Tongue (tissue), 3 donors: ENCODE measurements at places on chromosomes 7 and 10.

- no peak for DNase-seq
Observed at GRCh38 chr7:127447326-127447945, 54.9 kb upstream of the ZNF800 start.

GRCh38 chr10:73802276-73802991 is 9.0 kb downstream of the NDST2 start:
- DNase-seq = no peak

GRCh38 chr7:121853307-121853706 is 19.7 kb upstream of the PTPRZ1 start:
- DNase-seq = no peak

GRCh38 chr10:16663444-16663843 is 141.8 kb upstream of the C1QL3 start:
- no peak for DNase-seq

GRCh38 chr10:77643795-77644468 is 6.3 kb upstream of the KCNMA1 start:
- DNase-seq = peak; percentile 65

GRCh38 chr10:32417911-32418547 is 27.9 kb upstream of the CCDC7 start:
- DNase-seq = peak; percentile 95

DNA sequence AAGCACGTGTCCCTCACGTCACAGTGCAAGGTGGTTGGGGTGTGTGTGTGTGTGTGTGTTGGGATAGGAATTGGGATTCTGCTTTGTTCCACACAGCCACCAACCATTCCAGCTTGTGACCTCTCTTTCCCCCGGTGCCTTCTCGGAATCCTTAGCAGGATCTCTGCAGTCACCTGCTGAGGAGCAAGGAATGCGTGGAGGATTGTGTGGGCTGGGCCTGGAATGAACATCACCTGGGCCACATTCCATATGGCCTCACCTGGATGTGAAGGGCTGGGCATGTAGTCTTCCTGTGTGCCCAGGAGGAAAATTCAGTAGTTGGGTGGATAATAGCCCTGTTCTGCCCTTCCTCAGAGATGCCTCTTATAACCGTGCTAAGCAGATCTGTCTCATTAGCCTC is 113.8 kb downstream of the CHN2 start:
- DNase-seq = no peak

DNA sequence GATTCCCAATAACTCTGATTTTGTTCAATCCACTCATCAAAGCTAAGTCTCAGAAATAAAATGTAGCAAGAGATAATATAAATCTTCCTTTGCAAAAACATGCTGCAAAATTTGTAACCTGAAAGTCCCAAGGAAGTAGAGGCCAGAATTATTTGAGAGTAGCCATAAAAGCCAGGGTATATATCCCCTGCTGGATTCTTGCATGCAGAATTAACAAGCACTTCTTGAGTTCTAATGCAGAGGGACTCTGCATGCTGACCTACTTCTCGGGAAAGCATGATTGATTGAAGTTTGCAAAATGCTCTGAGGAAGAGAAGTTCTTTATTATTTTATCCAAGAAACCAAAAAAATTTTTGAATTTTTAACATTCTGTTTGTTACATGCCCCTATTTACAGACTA is 121.6 kb downstream of the THSD7A start:
- DNase-seq = no peak

- DNase-seq = peak; percentile 64
Observed at GRCh38 chr7:101308245-101309085, 13.1 kb downstream of the IFT22 start.

GRCh38 chr10:28587970-28588290 is 55.0 kb downstream of the WAC start:
- peak; percentile 34 for DNase-seq

DNA sequence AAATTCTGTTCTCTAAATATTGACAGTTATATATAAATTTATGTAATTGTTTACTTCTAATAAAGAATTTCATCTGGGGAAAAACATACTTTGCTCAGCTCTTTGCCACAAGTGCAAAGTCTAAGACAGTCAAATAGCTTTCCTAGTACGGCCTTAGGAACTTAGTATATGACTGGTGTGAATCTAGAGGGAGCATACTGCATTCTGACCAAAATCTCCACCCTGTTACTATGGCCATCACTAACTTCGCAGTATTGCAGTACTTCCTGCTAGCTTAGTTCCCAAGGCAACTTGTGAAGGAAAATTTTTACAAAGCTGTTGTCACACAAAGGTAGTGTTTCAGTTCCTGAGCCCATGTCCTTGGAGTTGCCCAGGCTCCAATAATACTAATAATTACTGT is 181.5 kb downstream of the CFTR start:
- DNase-seq = no peak

- no peak for DNase-seq
Observed at GRCh38 chr7:139871820-139872219, 42.8 kb downstream of the TBXAS1 start.

DNA sequence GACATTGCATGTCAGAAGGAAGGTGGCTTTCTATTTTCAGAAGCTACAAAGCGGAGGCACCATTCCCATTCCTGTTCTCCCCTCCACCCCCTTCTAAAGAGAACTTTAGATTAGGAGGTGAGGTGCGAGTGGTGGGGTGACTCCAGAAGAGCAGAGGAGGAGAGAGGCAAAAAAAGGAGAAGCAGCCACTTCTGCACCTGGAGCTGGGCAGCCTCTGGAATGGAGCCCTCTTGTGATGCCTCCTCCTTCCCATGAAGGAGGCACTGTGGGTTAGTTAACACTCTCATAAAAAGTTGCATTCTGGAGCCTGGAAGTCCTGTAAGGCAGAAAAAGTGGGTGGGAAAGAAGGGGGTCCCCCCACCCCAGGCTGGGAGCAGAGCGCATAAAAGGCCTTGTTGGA is 4.8 kb downstream of the PTF1A start:
- no peak for DNase-seq

DNA sequence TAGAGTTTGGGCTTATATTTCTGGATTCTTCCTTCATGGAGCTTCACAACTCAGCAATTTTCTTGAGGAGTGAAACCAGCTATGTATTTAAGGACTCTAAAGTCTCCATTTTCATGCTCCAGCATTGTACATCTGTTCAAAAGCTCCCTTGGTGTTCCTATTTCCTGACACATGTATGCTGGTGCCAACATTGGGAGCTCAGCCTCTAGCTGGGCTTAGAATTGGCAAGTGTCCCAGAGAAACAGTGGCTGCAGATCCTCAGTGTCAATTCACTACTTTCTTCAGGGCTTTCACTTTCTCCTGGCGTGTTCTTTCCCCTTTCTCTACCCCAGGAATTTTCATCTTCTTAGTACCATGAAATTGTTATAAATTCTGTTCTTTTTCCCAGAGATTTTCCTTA is 103.1 kb downstream of the ZNF467 start:
- DNase-seq = peak; percentile 95

- no peak for DNase-seq
Observed at GRCh38 chr7:38411404-38411803, 138.0 kb upstream of the TARP start.

GRCh38 chr10:21675157-21675796 is 141.2 kb downstream of the MLLT10 start:
- DNase-seq = peak; percentile 25

DNA sequence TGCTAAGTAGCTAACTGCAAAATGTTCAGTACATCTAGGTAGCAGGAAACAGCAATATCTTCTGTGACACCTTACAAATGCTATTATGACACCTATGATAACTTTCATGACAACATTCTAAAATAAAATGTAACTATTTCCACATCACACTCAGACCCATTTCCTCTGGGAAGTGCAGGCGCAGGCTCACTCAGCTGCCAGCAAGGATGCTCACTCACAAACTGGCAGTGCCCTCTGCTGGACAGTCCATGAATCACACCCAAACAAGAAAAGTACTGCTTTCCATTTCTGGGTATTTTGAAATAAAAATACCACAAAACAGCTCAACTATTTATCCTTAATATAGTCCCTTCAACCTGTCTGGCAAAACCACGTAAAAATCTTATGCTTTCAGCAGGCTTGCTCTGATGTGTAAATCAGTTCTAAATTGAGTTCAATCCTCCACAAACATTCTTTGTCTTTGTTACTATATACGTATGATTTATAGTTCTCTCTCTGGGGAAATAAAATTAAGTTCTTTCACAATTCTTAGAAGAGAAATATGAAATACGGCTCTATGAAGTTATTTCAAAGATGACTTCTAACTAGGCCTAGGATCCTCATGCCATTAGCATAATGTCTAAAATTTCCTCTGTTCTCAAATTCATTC is 176.6 kb downstream of the PARD3 start:
- DNase-seq = peak; percentile 93

DNA sequence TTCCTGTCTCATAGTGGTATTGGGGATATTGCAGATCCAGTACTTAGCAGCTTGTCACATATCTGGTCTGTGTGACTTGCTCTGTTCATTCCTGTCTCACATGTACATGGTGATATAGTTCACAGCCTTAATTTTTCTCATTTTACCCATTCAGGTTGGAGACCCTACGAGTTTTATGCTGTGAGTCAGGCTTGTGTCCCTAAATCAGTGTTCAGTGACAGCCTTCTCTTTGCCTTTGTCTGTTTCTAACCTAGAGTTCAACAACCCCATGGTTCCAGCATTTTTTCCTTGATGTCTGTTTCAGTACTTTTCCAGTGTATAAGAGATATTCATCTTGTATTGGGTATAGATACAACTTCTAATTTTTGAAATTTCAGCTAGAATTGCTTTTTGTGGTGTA is 1016.2 kb downstream of the LRMDA start:
- DNase-seq = no peak

- DNase-seq = no peak
Observed at GRCh38 chr10:50929670-50930069, 44.2 kb upstream of the A1CF start.

- DNase-seq = no peak
Observed at GRCh38 chr7:2149672-2150444, 82.9 kb downstream of the MAD1L1 start.

- no peak for DNase-seq
Observed at GRCh38 chr7:156612930-156613329, 27.6 kb upstream of the RNF32 start.

DNA sequence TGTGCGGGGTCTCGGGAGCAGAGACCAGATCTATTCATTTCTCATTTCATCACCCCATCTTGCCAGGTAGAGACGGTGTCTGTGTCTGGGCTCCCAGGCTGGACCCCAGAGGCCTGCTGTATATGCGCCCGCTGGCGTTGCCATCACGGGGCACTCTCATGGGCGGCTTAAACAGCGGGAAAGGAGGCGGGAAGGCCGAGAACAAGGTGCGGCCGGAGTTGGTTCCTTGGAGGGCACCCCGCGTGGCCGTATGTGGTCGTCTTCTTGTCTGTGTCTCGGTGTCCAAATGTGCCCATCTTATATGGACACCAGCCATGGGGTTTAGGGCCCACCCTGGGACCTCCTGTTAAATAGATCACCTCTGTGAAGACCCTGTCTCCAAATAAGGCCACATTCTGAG is 2.1 kb upstream of the CFAP46 start:
- DNase-seq = no peak

GRCh38 chr10:31604096-31604495 is 285.1 kb downstream of the ZEB1 start:
- peak; percentile 93 for DNase-seq

DNA sequence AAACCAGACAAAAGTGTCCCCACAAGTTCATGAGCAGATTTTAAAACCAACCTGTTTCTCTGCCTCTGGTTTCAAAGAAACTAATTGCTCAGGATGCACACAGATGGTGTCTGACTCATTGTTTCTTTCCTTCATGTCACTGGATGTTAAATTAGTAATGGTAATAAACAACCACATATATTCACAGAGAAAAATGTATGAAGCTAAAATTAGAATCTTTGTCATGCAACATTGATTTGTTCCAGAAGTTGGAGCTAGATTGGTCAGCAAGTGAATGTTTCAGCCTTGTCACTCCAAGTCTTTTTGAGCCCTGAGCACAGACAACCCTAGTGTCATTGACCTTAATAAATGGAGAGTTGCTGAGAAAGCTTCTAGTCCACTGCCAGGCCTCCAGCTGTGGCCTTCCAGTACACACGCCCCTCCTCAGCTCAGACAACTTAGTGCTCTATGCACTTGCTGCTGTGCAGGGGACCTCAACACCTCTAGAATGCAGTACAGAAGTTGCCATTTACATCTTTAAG is 175.9 kb downstream of the CCDC71L start:
- no peak for DNase-seq

DNA sequence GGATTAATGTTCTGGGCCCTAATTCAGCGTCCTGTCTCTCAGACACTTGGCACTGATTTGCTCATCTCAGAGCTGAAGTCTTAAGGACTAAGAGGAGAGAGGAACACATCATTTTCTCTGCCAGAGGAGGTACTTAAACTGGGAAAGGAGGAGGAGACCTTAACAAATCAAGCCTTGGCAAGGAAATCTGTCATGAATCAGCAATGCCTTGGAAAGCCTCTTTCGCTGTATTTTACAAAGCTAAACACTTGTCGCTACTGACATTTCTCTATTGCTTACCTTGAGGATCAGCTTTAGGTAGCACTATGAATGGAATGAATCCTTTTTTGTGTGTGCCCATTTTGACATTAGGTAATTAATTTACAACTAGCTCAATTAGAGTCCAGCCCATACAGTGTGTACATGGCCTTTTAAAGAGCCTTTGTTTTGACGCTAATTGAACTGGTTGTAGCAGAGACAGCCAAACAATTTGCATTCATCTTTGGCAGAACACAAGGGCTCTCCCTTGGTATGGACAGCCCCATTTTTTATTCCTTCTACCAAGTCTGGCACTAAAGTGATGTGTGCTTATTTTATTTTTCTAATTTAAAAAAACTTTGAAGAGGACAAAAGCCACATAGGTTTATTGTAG is 37.4 kb downstream of the AUTS2 start:
- DNase-seq = peak; percentile 30

GRCh38 chr7:156219307-156220077 is 407.2 kb upstream of the SHH start:
- DNase-seq = no peak

- DNase-seq = no peak
Observed at GRCh38 chr7:3094701-3095445, 51.2 kb upstream of the CARD11 start.

- DNase-seq = no peak
Observed at GRCh38 chr10:52632591-52632990, 140.0 kb downstream of the MBL2 start.

DNA sequence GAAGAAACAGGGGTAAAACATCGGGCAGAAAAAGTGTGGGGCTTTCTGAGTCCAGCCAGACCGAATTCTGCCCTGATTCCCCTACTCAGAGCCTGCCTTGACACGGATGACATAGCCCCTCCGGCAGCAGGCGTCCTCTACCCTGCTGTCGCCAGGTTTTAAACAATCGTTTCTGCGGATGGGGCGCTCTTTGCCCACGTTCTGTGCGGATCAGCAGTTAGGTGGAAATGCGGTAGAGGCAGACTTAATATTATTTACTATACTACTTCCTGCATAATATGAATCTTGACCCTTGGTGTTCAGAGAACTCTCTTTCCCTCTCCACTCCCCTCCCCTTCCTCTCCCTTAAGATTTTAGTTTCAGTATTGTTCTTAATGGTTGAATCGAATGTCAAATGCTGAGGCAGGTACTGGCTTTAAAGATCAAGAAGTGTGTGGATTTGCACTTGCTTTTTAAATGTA is 2.4 kb downstream of the GATA3 start:
- DNase-seq = no peak

DNA sequence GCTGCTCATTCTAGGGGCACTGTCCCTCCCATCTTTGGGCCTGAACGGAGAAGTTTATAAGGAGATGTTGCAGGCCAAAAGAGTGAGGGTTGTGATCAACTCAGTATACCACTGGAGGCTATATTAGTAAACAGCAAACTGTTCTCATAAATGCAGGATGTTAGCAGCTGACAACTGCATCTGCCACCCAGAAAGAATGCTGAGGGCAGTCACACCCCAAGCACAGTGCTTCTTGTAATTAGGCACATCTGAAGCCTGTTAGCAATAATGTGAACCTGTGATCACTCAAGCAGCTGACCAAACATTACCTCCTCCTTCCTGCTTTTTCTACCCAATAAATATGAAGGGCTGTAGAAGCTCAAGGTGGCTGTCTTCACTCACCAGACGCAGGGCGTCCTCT is 38.4 kb upstream of the ZNF138 start:
- DNase-seq = no peak
